ENCODE measurements at places on chromosomes 11 and 22.

- DNase-seq = no peak
Observed at GRCh38 chr11:2077061-2077802, 62.0 kb downstream of the IGF2 start.

GRCh38 chr11:45897556-45897955 lies 9.5 kb downstream of the FREY1 start:
- DNase-seq = no peak

GRCh38 chr22:32255726-32256125 lies 579 bp upstream of the SLC5A4 start:
- peak; percentile 9 for DNase-seq

DNA sequence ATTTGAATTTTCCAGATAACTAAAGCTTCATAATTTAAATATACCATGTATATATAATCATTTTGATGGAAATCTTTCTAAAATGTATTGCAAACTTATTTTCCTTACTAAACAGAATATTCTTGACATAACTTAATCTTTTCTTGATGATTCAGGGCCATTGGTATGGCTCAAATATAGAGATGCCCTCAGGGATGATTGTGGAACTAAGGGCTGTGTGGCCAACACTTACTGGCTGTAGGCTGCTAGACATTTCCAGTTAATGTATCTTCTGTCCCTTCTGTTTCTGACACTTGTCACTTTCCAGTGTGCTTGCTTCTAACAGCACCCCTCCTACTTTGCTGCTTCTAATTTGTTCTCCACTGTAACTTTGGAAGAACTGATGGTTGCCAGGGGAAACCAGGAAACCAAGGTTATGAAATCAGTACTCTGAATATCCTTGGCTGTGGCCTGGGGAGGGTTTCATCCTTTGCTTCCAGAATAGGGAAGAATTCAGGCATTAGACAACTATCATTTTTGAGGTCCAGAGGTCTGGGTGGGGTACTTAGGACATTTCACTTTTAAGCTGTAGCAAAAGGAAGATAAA lies 697.2 kb downstream of the ETS1 start:
- DNase-seq = no peak

DNA sequence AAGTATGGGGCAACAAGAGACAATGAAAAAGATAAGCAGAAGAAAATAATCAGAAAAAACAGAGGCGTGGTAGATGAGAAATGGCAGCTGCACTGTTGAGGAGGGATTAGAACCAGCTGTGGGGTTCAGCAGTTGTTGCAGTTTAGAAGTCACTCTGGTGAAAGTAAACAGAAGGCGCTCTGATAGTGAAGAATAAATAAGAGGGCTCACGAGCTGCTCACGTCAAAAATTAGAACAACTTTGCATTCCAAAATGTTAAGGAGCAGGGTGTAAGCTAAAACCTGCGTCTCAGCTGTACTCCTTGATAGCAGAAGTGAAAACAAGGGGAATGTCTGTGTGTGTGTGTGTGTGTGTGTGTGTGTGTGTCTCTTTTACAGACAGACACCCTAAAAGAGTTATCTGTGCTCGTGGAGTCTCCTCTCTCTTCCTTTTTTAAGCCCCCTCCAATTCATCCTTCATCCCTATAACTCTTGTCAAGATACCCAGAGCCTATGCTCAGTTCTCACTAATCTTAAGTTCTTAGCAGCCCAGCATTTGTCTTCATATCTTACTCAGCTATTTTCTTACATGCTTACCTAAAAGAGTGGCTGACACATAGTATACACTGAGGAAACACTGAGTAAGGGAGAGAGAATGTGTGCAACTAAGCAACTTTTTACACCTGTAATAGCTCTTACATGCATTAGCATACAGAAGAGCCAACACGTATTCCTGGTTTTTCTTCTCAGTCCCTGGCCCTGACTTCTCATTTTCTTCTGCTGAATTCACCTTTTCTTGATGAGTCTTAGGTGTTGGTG lies 8.9 kb downstream of the TTC17 start:
- DNase-seq = no peak

- DNase-seq = no peak
Observed at GRCh38 chr11:125261588-125261987, 97.0 kb downstream of the PKNOX2 start.

GRCh38 chr11:41999066-41999465 lies 539.6 kb upstream of the LRRC4C start:
- DNase-seq = no peak

GRCh38 chr11:44564166-44564565 lies 1.3 kb upstream of the CD82 start:
- no peak for DNase-seq

DNA sequence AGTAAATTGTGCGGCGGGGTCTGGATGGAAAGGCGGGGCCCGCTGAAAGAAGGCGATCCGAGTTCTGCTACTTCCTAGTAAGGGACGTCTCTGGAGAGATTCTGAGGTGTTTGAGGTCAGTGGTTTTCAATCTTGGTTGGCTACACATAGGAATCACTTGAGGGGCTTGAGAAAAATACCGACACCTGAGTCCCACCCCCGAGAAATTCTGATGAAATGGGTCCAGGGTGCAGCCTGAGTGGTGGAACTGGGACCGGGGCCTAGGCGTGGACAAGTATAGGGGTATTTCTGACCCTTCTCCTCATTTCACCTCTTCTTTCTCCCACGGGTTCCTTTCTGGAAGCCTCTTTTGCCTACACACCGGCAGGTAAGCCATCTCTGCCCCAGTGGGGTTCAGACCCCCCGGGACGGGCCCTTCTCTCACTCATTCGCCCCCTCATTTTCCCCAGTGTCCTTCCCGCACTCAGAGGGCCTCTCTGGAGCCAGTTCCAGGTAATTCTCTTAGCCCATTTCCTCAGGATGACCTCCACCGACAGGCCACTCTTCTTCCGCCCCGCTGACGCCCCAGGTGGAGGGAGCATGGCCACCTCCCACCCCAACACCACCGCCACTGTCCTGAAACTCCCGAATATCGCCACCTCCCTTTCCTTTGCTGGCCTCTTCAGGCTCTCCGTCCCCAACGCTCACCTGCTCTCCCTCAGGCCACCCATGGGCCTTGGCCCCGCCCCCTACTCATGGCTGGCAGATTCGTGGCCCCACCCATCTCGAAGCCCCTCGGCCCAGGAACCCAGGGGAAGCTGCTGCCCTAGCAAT lies 11.8 kb downstream of the ROBO3 start:
- DNase-seq = no peak

DNA sequence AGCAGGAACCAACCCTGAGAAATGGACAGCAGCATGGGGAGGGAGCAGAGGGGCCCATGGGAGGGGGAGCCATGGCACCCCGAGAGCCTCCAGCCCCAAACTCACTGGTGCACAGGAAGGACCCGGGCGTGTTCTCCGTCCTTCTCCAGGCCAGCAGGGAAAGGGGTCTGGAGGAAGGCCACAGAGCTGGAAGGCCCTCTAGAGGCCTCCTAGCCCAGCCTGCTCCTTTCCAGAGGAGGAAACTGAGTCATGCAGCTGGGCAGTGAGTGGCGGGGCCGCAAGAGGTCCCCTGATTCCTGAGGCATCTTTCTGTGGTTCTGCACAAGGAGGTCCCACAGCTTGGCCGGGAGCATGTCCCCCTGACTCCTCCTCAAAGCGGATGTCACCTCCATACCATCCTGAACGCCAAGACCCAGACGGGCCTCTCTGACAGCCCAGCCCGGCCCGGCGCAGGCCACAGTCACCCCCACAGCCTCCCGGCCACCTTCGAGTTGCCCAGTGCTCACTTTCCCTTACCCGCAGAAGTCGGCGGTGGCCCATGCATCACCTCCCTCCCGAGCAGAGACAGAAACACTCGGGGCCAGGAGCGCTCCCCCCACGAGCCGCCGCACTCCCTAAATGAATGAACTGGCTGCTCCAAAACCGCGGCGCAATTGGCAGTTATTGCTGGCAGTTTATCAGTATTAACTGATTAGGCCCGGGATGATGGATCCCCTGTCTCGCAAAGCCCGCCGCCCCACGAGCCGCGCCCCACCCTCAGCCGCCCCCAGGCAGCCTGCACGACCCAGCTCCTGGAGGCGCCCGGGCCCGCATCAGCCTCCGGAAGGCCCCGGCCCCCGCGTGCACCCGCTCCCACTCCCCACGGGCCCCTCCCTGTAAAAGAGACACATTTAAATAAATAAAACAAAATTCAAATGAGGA lies 272.5 kb downstream of the BUD13 start:
- no peak for DNase-seq

DNA sequence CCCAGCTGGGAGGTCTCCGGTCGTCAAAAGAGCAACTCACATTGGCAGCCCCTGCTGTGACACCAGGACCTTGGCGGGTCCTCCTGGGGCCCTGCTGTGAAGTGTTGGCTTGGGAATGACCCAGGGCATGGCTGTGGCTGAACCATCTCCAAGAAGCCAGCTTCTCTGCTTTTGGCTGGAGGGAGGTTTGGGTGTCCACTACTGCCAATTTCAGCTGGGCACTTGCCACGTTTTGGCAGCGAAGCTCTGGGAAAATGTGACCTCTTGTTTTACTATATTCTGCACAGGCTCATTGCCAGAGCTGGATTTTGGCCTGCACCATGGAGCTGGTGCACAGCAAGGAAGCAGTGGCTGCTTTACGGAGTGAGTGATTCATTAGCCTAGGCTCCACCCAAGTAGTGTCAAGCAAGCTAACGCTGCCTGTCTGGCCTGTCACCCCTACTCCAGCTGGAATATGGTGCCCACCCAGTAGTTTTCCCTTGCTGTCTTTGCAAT lies 24.3 kb upstream of the SMCO4 start:
- no peak for DNase-seq

DNA sequence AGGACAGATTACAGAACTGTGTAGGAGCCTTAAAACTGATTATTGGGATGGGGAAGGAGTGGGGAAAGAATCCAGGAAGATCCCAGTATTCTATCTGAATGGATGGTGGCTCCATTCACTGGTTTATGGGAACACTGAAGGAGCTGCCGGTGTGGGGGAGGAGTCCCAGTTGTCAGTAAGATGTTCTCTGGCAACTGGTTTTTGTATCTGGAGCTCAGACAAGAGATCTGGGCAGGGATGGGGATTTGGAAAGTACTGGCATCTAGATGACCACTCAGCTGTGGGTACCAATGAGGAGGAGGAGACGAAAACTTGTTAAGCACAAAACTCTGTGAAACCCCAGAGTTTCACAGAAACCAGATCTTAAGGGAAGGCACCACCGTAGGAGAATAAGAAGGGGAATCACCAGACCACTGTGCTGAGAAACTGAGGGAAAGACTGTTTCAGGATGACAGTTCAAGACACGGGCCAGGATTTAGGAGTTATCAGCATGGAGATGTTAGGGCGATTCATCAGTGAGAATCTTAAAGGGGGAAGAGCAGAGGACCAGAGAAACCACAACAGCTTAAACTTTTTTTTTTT lies 28.1 kb downstream of the LDLRAD3 start:
- DNase-seq = no peak

- peak; percentile 100 for DNase-seq
Observed at GRCh38 chr11:73779084-73779902, 8.4 kb upstream of the MRPL48 start.

- DNase-seq = no peak
Observed at GRCh38 chr11:8309862-8310261, 46.2 kb upstream of the LMO1 start.

DNA sequence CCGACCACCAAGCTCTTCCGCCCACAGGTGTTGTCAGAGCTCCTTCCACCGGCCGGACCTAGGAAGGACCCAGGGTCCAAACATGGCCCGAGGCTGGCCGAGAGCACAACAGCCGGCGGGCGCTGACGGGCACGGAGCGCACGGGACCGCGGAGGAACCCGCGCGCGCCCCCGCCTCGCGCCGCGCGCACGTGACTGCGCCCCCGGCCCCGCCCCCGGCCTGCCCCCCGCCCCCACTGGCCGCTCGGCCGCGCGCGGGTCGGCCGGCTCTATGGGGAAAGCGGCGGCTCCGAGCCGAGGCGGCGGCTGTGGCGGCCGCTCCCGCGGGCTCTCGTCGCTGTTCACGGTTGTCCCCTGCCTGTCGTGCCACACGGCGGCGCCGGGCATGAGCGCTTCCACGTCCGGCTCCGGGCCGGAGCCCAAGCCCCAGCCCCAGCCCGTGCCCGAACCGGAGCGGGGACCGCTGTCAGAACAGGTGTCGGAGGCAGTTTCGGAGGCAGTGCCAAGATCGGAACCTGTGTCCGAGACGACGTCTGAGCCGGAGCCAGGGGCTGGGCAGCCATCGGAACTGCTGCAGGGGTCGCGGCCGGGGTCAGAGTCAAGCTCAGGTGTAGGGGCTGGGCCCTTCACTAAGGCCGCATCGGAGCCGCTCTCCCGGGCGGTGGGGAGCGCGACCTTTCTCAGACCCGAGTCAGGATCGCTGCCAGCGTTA lies at the start of gene OSBP2:
OSBP2 (plus strand) TSS at position 235 of the 711 bp plus-strand sequence; CDS start at position 271, 36 bp downstream.
- no peak for DNase-seq

GRCh38 chr11:125128450-125128849 lies 17.0 kb upstream of the TMEM218 start:
- no peak for DNase-seq

DNA sequence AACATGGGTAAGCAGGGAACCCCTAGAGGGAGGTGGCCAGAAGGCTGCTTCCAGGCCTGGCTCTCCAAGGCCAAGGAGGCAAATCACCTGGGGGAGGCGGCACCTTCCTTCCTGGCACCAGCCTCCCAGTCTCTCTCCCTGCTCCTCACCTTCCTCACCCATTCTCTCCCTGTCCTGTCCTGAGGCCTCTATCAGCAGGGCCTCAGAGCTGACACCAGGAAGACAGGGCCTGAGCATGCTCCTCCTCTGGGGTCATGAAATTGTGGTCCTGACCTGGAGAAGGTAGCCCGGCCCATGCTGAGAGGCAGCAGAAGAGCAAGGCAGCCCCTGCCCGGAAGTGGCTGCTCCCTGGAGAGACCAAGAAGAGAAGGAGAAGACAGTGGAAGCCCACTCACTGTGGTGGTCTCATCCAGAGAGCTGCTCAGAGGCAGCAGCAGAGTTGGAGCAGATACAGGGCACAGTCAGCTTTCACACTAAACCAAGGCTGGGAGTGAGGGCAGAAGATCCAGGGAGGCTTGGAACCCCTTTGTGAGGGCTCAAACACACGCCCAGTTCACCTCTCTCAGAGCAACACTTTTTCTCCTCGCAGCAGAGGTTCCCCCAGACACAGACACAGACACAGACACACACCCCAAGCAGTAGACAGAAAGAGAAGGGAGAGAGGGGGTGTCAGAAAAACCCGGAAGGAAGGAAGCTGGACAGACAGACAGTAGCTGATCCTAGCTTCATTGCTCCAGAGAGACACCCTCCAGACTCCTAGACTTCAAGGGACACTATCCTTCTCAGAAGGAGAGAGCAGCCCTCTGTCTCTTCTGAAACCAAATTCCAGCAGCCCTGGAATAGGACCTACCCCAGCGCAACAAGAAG lies 1.8 kb downstream of the BCL9L start:
- DNase-seq = no peak
